PC-9 (cell line): ENCODE measurements at places on chromosomes 4 and X. TPM values are rescaled to one million over a fixed set of nuclear protein-coding genes. Genes with fewer than 3 reads are reported as not detected.

The MYOZ2 gene
- total RNA-seq = not detected in 2 replicates

The MAGED4B gene
- not detected in 2 replicates for total RNA-seq

The FAM3A gene
- total RNA-seq = 60.3 and 69.3 TPM in 2 replicates

The DOK7 gene
- 7.1 and 7.6 TPM in 2 replicates for total RNA-seq

The RADX gene
- 0.20 and 0.53 TPM in 2 replicates for total RNA-seq

The APBB2 gene
- 33.6 and 46.0 TPM in 2 replicates for total RNA-seq

The LIAS gene
- 16.3 and 16.4 TPM in 2 replicates for total RNA-seq

- H3K36me3 ChIP-seq = no peaks in the 10 kb centered on the region
- no peak overlapping the region for H3K4me3 ChIP-seq
- H3K27ac ChIP-seq = no peak overlapping the region
- H3K4me1 ChIP-seq = no peaks in the 10 kb centered on the region
- DNase-seq = no peak
- H3K27me3 ChIP-seq = no peaks in the 10 kb centered on the region
Observed at GRCh38 chr4:168865854-168866253, 144.2 kb downstream of the CBR4 start.

GRCh38 chr4:92519727-92520126, 216.0 kb downstream of the GRID2 start:
- DNase-seq = no peak
- no peak overlapping the region for H3K27ac ChIP-seq
- H3K4me1 ChIP-seq = no peaks in the 10 kb centered on the region

- no peak overlapping the region for H3K4me3 ChIP-seq
- no peaks in the 10 kb centered on the region for H3K27me3 ChIP-seq
- no peak overlapping the region for H3K27ac ChIP-seq
- no peaks in the 10 kb centered on the region for H3K36me3 ChIP-seq
- no peak for DNase-seq
- peaks cover 12% of the 10 kb centered on the region; the same call in 1 of the 2 replicates for H3K4me1 ChIP-seq
Observed at GRCh38 chr4:47471591-47471990, 8.1 kb upstream of the COMMD8 start.

DNA sequence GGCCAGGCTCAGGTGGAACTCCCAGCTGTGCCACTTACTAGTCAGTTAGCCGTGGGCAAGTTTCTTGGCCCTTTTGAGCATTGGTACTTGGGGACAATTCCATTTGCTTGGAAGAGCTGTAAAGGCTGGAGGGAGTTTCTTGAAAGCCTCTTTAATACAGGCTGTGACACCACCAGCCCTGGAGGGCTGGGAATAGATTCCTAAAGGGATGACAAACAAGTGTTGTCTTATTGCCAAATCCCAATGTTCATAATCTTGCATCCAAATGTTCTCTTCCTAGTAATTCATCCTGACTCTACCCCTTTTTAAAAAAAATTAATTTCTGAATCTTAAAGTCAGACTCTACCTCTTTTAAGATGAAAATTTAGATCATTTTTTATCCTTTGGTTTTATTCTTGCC, 14.6 kb upstream of the MED28 start:
- no peaks in the 10 kb centered on the region; the same call in 1 of the 2 replicates for H3K36me3 ChIP-seq
- no peak for DNase-seq
- H3K4me1 ChIP-seq = no peaks in the 10 kb centered on the region
- H3K4me3 ChIP-seq = no peak overlapping the region

DNA sequence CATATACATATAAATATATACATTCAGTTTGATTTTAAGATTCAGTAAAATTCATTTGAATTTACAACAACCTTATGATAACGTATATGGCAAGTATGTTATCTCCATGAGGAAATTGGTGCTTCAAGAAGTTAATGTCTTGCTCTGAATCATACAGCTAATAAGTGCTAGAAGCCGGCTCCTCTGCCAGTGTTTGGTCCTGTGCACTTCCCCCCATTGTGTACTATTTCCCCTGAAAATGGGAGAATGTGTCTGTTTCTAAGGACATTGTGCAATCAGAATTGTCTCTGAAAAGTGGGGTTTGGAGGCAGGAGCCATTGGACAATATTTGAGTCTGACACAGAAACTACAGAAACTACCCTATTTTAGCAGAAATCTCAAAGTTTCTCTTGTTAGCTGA, 135.9 kb downstream of the CPE start:
- H3K27ac ChIP-seq = no peak overlapping the region
- H3K4me3 ChIP-seq = no peak overlapping the region
- no peaks in the 10 kb centered on the region for H3K27me3 ChIP-seq
- DNase-seq = no peak

DNA sequence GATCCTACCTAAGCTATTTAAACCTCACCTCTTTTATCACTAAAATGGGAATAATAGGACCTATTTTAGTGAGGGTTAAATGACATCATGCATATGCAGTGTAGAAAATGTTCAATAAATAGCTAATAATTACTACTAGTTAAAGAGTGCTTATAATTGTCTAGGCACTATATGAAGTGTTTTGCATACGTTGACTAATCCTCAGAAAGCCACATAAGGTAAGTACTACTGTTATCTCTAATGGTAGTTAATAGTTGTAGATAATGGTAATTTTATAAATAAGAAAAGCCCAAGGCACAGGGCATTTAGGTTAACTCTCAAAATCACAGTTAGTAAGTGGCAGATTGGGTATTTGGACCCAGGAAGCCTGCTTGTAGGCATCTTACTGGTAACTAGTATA, 47.4 kb upstream of the BOD1L1 start:
- no peak overlapping the region for H3K27ac ChIP-seq
- H3K4me1 ChIP-seq = no peaks in the 10 kb centered on the region
- no peaks in the 10 kb centered on the region for H3K36me3 ChIP-seq
- DNase-seq = no peak
- no peaks in the 10 kb centered on the region for H3K27me3 ChIP-seq

GRCh38 chr4:184287697-184288255, 70.1 kb upstream of the ENPP6 start:
- H3K4me1 ChIP-seq = peaks cover 28% of the 10 kb centered on the region
- no peaks in the 10 kb centered on the region for H3K27me3 ChIP-seq
- H3K27ac ChIP-seq = peak overlapping the region; percentile 69
- no peaks in the 10 kb centered on the region for H3K36me3 ChIP-seq

DNA sequence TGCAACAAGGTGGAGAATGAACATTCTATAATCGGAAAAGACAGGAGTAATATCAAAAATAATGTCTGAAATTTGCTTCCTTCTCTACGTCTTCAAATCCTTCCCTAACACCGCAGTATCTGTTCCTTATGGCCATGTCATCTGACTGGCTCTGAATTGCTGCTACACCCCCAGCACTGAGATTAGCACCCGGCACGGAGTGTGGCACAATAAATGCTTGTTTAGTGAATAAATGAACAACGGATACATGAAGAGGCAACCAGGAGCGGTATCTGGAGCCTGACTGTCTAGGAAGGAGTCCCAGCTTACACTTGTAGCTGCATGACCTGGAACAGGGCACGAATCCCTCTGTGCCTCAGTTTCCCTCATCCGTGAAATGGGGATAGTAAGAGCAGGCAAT, 164.3 kb downstream of the AFAP1 start:
- H3K36me3 ChIP-seq = peaks cover 45% of the 10 kb centered on the region
- no peaks in the 10 kb centered on the region for H3K4me1 ChIP-seq
- H3K27ac ChIP-seq = no peak overlapping the region
- no peak overlapping the region for H3K4me3 ChIP-seq
- DNase-seq = no peak

- peaks cover 46% of the 10 kb centered on the region for H3K27me3 ChIP-seq
- H3K4me1 ChIP-seq = no peaks in the 10 kb centered on the region
- H3K27ac ChIP-seq = no peak overlapping the region
- no peak overlapping the region for H3K4me3 ChIP-seq
Observed at GRCh38 chrX:1094566-1095333, 117.7 kb downstream of the CRLF2 start.

GRCh38 chrX:123193101-123193500, 9.0 kb downstream of the GRIA3 start:
- no peak for DNase-seq
- H3K4me3 ChIP-seq = no peak overlapping the region
- H3K36me3 ChIP-seq = no peaks in the 10 kb centered on the region
- no peak overlapping the region for H3K27ac ChIP-seq
